ENCODE measurements at places on chromosomes 4 and X. TPM values are rescaled to one million over a fixed set of nuclear protein-coding genes. Genes with fewer than 3 reads are reported as not detected.

The CT83 gene
- total RNA-seq, result not detected

The DNAJB14 gene
- 35.4 TPM for total RNA-seq

The PNPLA4 gene
- 24.0 TPM for total RNA-seq

The UGT2A1 gene
- total RNA-seq, result not detected

The CXXC4 gene
- 11.1 TPM for total RNA-seq

The CT45A2 gene
- not detected for total RNA-seq

The ADGRG2 gene
- not detected for total RNA-seq

The SGCB gene
- 7.7 TPM for total RNA-seq

The ZNF718 gene
- total RNA-seq, result 5.3 TPM

The UGT8 gene
- total RNA-seq, result 0.43 TPM

The FANCB gene
- 6.6 TPM for total RNA-seq

The HOPX gene
- 0.38 TPM for total RNA-seq

The IL2RG gene
- 155 TPM for total RNA-seq

The ADH6 gene
- not detected for total RNA-seq

The MAGEB5 gene
- total RNA-seq, result not detected

The CFI gene
- 0.32 TPM for total RNA-seq

The ZIC3 gene
- total RNA-seq, result not detected

DNA sequence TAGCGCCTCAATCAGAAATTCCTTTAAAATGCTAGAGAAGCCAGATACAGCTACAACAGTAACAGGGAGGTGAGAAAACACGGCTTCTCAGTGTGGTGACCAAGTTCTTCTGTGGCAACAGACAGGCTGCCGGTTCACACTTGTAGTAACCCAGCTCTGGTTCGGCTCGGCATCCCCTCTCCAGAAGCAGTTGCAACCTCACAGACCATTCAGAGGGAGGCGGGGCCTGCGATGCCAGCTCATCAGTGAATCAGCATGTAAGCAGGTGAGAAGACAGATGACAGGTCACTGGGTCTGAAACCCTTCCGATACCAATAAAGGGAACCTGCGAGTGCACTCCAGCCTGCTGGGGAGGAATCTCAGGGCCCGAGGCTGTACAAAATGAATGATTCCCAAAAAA is 251.0 kb downstream of the KCNIP4 start:
- H3K4me1 ChIP-seq, result no peaks in the 10 kb centered on the region
- no peaks in the 10 kb centered on the region for H3K36me3 ChIP-seq
- H3K27me3 ChIP-seq, result no peaks in the 10 kb centered on the region
- no peak for DNase-seq
- no peak overlapping the region for H3K27ac ChIP-seq
- no peak overlapping the region for H3K4me3 ChIP-seq

GRCh38 chr4:188032583-188032982 is 37.0 kb downstream of the ZFP42 start:
- H3K4me3 ChIP-seq, result no peak overlapping the region
- no peaks in the 10 kb centered on the region for H3K27me3 ChIP-seq
- H3K36me3 ChIP-seq, result no peaks in the 10 kb centered on the region
- H3K27ac ChIP-seq, result no peak overlapping the region

- H3K27ac ChIP-seq, result no peak overlapping the region
- H3K4me1 ChIP-seq, result no peaks in the 10 kb centered on the region
- DNase-seq, result no peak
- no peaks in the 10 kb centered on the region for H3K36me3 ChIP-seq
Observed at GRCh38 chr4:9952415-9952950, 68.8 kb downstream of the SLC2A9 start.

- no peak for DNase-seq
- H3K4me3 ChIP-seq, result no peak overlapping the region
- no peaks in the 10 kb centered on the region for H3K36me3 ChIP-seq
- no peaks in the 10 kb centered on the region for H3K27me3 ChIP-seq
Observed at GRCh38 chr4:139243448-139244365, 36.3 kb downstream of the MGARP start.

DNA sequence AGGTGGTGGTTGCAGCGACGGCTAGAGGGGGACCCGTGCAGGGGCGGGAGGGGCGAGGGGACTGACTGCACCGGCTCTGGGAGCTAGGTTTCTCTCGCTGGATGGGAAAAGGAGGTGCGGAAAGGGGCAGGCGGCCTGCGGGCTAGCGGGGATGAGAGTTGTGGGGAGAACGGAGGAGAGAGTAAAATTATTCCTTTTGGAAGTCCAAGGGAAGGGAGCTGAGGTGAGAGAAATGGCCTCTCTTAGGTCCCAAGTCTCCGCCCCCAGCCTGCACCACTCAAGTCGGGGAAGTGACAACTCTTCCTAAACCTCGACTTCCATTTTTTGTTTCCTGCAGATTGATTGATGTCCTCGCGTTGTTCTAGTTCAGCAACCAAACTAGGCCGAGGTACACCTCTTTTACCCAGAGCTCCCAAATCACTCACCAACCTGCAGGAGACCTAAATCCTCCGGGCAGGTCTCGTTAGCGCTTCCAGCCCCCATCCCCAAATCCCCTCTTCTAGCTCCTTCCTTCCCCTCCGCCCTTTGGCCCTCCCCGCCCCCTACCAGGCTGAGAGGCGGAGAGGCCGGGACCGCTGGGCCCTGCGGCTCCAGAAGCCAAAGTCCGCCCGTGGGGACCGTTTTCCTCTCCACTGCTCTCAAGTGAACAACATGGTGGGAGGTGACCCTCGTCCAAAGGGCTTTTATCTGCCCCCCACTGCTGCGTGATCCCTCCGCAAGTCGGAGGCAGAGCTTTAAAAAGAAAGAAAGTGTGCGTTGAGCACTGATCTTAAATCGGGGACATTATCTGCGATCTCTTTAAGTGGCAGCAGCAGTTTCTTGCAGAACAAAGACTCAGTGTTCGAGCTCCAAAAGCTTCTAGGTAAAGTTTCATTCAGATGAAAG is 7.3 kb downstream of the PITX2 start:
- no peak for DNase-seq
- H3K4me3 ChIP-seq, result no peak overlapping the region
- H3K27ac ChIP-seq, result no peak overlapping the region
- no peaks in the 10 kb centered on the region for H3K36me3 ChIP-seq

GRCh38 chr4:3402491-3403347 is 39.0 kb upstream of the HGFAC start:
- no peak for DNase-seq
- H3K27ac ChIP-seq, result no peak overlapping the region
- H3K27me3 ChIP-seq, result no peaks in the 10 kb centered on the region
- H3K36me3 ChIP-seq, result no peaks in the 10 kb centered on the region
- no peaks in the 10 kb centered on the region for H3K4me1 ChIP-seq

GRCh38 chr4:3526456-3526855 is 5.8 kb downstream of the LRPAP1 start:
- H3K27me3 ChIP-seq, result no peaks in the 10 kb centered on the region
- DNase-seq, result no peak
- H3K4me1 ChIP-seq, result peaks cover 13% of the 10 kb centered on the region
- no peak overlapping the region for H3K4me3 ChIP-seq
- no peak overlapping the region for H3K27ac ChIP-seq
- H3K36me3 ChIP-seq, result peaks cover 9% of the 10 kb centered on the region

DNA sequence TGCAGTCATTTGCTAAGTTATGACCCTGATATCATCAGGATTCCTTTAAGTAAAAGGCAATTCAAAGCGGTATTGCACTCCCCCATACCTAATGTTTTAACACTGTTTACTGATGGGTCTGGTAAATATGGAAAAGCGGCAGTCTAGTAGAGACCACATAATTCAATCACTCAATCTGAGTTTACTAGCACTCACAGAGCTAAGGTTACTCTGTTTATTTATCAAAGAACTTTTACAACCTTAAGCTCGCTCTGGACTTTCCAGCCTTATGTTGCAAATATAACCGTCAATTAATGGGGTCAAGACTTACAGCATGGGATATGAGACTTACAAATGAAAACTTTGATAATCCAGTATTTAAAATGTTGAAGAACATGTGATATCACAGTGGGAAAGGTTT is 124.5 kb upstream of the ZCCHC13 start:
- no peak overlapping the region for H3K27ac ChIP-seq
- no peaks in the 10 kb centered on the region for H3K27me3 ChIP-seq
- no peak overlapping the region for H3K4me3 ChIP-seq
- DNase-seq, result no peak
- no peaks in the 10 kb centered on the region for H3K4me1 ChIP-seq

GRCh38 chr4:169098969-169099690 is 89.1 kb upstream of the CBR4 start:
- H3K27ac ChIP-seq, result peak overlapping the region; percentile 70
- H3K4me3 ChIP-seq, result no peak overlapping the region
- H3K4me1 ChIP-seq, result peaks cover 34% of the 10 kb centered on the region
- peaks cover 6% of the 10 kb centered on the region for H3K36me3 ChIP-seq
- DNase-seq, result no peak

- no peaks in the 10 kb centered on the region for H3K27me3 ChIP-seq
- no peak overlapping the region for H3K4me3 ChIP-seq
- DNase-seq, result no peak
- H3K27ac ChIP-seq, result no peak overlapping the region
- no peaks in the 10 kb centered on the region for H3K4me1 ChIP-seq
- no peaks in the 10 kb centered on the region for H3K36me3 ChIP-seq
Observed at GRCh38 chrX:11954176-11954575, 184.1 kb upstream of the FRMPD4 start.

DNA sequence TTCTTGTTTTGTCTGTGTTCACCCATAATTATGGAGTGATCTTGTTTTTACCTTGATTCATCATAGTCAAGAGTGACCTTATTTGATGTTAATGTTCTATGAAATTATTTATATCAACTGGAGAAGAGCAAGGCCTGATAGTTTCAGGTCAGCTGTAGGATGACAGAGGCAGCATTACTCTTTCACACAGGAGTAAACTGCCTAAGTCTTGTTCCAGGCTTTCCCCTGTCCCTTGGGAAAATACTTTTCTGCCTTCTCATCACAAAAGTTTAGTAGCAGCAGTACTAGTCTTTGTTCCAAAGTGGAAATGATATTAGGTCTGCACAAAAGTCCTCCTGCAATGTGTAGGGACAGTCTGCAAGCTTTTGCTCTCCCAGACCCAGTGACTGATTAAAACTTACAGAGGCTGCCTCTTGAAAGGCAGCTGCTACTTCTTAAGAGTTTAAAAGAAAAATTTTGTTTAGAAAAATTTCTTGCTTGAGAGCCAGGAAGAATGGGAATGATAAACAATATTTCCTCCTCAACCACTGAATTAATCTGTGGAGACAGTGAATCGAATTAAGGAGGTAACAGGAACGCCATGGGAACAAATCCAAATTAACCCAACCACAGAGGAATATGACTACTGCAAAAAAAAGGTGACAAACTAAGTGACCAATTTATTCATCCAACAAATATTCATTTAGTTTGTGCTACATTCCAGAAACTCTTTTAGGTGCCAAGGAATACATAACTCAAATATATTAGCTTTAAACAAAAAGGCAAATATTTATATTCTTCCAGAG is 991.4 kb upstream of the PABPC4L start:
- no peaks in the 10 kb centered on the region for H3K4me1 ChIP-seq
- DNase-seq, result no peak
- no peaks in the 10 kb centered on the region for H3K27me3 ChIP-seq
- no peaks in the 10 kb centered on the region for H3K36me3 ChIP-seq
- H3K4me3 ChIP-seq, result no peak overlapping the region

GRCh38 chr4:2745981-2746806 is 9.9 kb downstream of the TNIP2 start:
- H3K4me1 ChIP-seq, result peaks cover 47% of the 10 kb centered on the region
- H3K36me3 ChIP-seq, result peaks cover 28% of the 10 kb centered on the region
- no peaks in the 10 kb centered on the region for H3K27me3 ChIP-seq
- DNase-seq, result peak; percentile 98
- peak overlapping the region; percentile 22 for H3K4me3 ChIP-seq
- peak overlapping the region; percentile 98 for H3K27ac ChIP-seq

- peaks cover 6% of the 10 kb centered on the region for H3K27me3 ChIP-seq
- no peak for DNase-seq
- no peaks in the 10 kb centered on the region for H3K4me1 ChIP-seq
- H3K4me3 ChIP-seq, result no peak overlapping the region
- no peak overlapping the region for H3K27ac ChIP-seq
Observed at GRCh38 chr4:82045267-82045666, 328.5 kb downstream of the HNRNPD start.

GRCh38 chr4:1487761-1488160 is 81.5 kb upstream of the NKX1-1 start:
- no peaks in the 10 kb centered on the region for H3K36me3 ChIP-seq
- H3K4me3 ChIP-seq, result no peak overlapping the region
- no peak for DNase-seq
- H3K27ac ChIP-seq, result no peak overlapping the region
- no peaks in the 10 kb centered on the region for H3K27me3 ChIP-seq

- H3K36me3 ChIP-seq, result no peaks in the 10 kb centered on the region
- DNase-seq, result no peak
- peaks cover 12% of the 10 kb centered on the region for H3K4me1 ChIP-seq
Observed at GRCh38 chr4:687048-687970, 1.6 kb downstream of the SLC49A3 start.

GRCh38 chrX:133563705-133564104 is 148.4 kb upstream of the GPC4 start:
- H3K36me3 ChIP-seq, result no peaks in the 10 kb centered on the region
- H3K27ac ChIP-seq, result no peak overlapping the region
- no peaks in the 10 kb centered on the region for H3K4me1 ChIP-seq

DNA sequence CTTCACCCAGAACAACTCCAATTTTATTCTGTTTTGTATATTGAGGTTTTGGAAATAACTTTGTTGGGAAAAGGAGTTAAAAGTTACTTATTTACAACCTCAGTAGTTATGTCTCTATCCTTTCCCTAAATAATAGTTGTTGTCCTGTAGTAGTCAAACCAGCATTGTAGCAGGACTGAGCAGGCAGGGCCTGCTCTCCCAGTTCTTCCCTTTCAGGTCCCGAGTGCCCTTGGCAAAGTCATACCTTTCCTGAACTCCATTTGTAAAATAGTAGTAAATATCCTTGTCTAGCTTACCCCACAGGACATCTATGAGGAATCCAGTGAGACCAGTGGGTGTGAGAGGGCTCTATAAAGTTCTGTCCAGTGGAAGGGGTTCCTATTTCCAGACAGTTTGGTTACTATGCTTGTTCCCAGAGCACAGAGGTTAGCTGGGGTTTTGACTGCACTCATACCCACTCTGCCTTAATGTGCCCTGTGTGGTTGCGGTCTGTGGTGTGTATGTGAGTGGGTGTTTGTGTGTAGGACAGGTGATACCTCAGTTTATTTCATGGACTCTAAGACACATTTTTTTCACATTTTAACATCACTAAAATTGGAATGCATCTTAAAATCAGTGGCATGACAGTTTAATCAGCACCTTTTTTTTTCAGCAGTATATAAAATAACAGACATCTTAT is 136.3 kb downstream of the AMMECR1 start:
- no peak overlapping the region for H3K27ac ChIP-seq
- no peak for DNase-seq
- H3K4me3 ChIP-seq, result no peak overlapping the region
- H3K36me3 ChIP-seq, result no peaks in the 10 kb centered on the region
- H3K27me3 ChIP-seq, result no peaks in the 10 kb centered on the region

GRCh38 chrX:139559383-139560042 is 29.0 kb downstream of the F9 start:
- no peak overlapping the region for H3K27ac ChIP-seq
- H3K4me1 ChIP-seq, result peaks cover 6% of the 10 kb centered on the region
- H3K36me3 ChIP-seq, result no peaks in the 10 kb centered on the region

- DNase-seq, result no peak
- no peak overlapping the region for H3K4me3 ChIP-seq
- H3K27me3 ChIP-seq, result no peaks in the 10 kb centered on the region
- no peaks in the 10 kb centered on the region for H3K36me3 ChIP-seq
- H3K27ac ChIP-seq, result no peak overlapping the region
Observed at GRCh38 chr4:121791481-121791880, 9.6 kb upstream of the EXOSC9 start.

- no peak overlapping the region for H3K27ac ChIP-seq
- no peaks in the 10 kb centered on the region for H3K36me3 ChIP-seq
- H3K27me3 ChIP-seq, result no peaks in the 10 kb centered on the region
- DNase-seq, result no peak
- no peaks in the 10 kb centered on the region for H3K4me1 ChIP-seq
Observed at GRCh38 chr4:105613306-105613705, 60.9 kb downstream of the ARHGEF38 start.
